ENCODE measurements at places on chromosomes 7 and 10.

DNA sequence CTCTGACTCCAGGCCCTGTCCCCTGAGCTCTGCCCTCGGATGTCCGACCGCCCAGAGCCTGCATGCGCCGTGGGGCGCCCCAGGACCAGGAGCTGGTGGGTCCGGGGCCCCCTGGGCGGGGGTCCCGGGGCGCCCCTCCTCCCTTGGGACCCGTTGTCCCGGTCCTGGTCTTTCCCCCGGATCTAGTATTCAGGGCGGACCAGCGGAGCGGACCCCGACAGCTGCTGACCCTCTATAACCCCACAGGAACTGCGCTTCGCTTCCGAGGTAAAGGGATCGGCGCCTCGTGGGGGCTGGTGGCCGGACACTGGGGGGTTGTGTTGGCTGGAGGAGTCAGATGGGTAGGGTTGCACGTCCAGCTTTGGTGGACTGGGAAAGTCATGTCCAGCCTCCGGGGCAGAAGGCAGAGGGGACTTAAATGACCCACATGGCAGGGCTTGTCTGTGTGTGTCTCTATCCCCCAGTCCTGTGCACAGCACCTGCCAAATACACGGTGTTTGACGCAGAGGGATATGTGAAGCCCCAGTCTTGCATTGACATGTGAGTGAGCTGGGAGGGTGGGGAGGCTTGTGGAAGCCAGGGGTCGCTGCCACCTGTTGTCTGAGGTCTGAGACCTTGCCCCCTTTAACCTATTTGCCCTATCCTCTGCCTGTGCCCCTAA is 520 bp downstream of the MOSPD3 start:
- no peak for DNase-seq

GRCh38 chr10:31186225-31187000 is 132.6 kb upstream of the ZEB1 start:
- no peak for DNase-seq

DNA sequence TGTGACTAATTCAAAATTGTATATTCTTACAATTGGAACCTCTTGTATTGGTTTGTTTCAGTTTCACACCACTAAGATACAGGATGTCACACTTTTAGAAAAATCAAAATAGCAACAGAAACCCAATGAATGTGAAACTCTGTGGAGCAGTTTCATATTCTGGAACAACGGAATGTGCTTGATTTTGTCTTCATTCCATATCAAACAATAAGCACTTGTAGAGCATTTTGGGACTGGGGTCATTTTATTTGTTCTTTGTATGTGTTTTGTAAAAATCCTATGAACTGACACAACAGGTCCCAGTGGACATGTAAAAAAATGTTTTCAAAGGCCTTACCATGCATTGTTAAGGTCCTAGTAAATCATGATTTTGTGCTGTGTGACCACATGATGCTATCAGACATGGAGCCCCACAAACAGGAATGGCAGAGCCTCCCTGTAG is 123.1 kb downstream of the DKK1 start:
- DNase-seq: no peak

GRCh38 chr7:158887594-158887993 is 31.2 kb downstream of the DYNC2I1 start:
- DNase-seq: no peak
